ENCODE measurements at places on chromosomes 5 and 9.

- DNase-seq = peak; percentile 84
Measured at GRCh38 chr5:141320225-141321169, at the start of gene TAF7. TAF7 (minus strand) TSS chr5:141320784; CDS start chr5:141320044, 740 bp downstream.

- no peak for DNase-seq
Measured at GRCh38 chr5:154390746-154391359, 54.9 kb upstream of the SAP30L start.

DNA sequence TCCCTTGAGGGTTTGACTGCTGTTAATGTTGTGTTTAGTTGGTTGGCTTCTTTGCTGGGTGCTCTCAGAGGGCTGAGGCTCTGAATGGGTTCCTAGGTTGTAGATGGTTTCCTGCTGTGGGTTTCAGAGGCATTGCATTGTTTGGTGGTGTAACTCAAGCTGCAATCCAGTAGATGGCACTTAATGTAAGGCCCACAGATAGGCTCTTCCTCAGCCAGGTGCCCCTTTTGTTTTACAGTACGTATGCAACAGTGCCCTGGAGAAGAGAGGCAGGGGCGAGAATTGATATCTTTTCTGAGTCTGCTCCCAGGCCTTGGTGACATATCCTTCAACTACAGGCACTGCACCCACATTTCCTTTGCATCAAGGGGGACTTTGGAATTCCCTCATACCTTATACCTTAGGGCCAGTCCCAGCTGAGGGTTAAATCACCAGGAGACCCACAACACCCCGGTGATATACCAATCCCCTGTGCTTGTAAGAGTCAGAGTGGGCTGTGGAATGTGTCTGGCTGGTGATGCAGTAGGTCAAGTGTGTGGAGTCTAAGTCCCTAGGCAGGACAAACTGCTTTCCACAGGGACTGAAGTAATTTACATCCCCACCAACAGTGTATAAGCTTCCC lies 7.0 kb upstream of the UGT3A2 start:
- DNase-seq = peak; percentile 46

- no peak for DNase-seq
Measured at GRCh38 chr5:78573318-78573717, 75.3 kb downstream of the LHFPL2 start.

DNA sequence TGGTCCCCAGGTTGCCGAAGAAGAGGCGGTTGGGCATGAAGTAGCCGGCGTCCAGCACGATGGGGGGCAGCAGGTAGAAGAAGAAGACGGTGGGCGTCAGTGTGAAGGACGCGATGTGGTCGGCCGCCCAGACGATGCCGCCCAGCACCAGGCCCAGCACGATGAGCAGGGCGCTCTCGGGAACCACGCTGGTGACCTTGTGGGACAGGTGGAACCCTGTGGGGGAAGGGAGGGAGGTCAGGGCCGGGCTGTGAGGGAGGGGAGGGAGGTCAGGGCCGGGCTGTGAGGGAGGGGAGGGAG lies 32.4 kb downstream of the SLC9A3 start:
- no peak for DNase-seq

GRCh38 chr9:34552606-34552981 lies 29.8 kb upstream of the ENHO start:
- no peak for DNase-seq

- DNase-seq = no peak
Measured at GRCh38 chr5:68528821-68529273, 313.3 kb downstream of the PIK3R1 start.

GRCh38 chr9:3189113-3189861 lies 336.5 kb downstream of the RFX3 start:
- no peak for DNase-seq

DNA sequence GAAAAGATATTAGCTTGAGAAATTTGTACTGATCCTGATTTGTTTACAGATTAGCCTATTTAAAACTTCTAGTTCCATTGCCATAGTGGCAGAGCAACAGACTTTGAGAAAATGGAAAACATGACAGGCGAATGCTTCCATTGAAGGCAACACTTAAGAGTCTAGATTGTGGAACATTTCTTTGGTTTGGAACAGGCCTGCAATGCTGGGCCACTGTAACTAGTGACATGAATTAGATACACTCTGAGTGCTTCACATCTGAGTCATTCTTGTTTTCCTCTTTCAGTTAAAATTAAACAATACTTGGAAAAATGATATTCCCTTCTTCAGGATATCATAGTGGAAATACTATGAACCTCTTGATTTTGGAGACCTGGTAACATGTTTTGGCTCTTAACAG lies 453.6 kb upstream of the TUSC1 start:
- no peak for DNase-seq

DNA sequence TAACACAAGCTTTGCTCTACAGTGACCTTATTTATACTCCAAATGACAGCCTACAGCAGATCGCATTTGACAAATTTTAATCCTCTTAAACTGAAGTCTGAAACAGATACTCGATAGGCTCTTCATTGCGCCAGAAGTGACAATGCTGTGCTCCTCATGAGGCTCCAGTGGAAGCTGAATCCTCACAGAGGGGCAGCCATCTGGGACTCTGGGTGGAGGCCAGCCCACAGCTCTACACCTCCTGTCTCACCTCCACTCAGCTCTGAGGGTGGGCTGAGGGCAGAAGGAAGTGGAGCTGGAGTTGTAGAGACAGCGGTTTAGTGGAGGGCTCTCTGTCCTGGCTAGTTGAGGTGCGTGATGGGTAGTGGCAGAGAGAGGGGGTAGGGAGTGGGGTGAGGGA lies 283.3 kb upstream of the ANKRD55 start:
- DNase-seq = peak; percentile 55

DNA sequence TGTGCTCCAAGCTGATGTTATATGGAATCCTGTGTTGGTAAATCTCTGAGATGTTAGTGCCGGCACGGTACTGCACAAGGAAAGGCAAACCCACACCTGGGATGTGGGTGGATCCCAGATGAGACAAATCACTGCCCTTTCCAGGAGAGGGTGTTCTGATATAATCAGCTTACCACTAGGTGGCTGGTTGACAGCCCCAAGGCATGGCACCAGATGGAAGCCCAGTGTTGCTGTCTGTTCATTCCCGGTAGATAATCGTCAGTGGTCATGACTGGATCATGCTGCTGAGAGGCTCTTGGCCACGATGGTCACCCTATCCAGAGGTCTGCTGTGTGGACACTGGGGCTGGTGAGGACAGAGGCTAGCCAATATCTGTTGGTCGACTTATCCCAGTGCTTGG lies 184.0 kb downstream of the CACNA1B start:
- DNase-seq = no peak

DNA sequence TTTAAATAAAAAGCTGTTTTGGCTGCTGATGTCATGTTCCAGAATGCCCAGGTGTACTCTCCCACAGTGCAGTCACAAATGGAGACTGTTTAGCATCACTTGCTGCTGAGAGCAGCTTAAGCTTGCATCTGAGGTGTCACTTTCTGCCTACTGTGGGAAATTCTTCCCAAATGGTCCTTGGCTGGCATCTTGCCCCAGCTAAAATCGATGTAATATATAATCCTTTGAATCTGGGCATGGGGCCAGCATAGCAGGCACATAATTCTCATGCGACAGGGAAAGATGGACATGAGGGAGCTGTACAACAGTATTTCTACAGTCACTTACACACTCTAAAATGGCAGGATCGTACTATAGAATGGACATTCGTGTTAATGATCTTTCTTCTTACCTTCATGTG lies 144.3 kb downstream of the MACIR start:
- no peak for DNase-seq

DNA sequence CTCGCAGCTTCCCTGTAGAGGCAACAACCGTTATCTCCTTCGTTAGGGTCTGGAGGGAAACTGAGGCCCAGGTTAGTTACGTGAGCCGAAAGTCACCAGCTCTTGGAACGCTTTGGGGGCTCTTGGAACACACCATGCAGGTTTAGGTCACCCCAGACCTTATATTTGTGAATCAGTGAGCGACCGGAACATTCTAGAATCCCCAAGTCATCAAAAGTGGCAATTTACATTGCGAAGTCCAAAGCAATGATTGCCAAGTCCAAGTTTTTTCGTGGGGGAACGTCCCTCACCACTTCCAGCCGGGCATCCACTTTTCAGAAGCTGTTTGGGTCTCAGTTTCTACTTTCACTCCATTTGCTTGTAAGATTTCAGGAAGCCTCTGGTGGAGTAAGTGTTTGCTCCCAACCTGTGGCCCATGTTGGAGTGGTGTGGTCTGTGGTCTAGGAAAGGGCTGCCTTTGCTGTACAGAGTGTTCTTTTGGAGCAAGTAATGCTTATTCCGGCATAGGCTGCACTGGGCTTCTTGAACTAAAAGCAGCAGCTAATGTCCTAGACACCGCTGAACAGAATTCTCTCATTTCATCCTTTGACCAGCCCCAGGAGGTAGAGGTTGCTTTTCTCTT lies 32.8 kb upstream of the SPRY4 start:
- DNase-seq = no peak

DNA sequence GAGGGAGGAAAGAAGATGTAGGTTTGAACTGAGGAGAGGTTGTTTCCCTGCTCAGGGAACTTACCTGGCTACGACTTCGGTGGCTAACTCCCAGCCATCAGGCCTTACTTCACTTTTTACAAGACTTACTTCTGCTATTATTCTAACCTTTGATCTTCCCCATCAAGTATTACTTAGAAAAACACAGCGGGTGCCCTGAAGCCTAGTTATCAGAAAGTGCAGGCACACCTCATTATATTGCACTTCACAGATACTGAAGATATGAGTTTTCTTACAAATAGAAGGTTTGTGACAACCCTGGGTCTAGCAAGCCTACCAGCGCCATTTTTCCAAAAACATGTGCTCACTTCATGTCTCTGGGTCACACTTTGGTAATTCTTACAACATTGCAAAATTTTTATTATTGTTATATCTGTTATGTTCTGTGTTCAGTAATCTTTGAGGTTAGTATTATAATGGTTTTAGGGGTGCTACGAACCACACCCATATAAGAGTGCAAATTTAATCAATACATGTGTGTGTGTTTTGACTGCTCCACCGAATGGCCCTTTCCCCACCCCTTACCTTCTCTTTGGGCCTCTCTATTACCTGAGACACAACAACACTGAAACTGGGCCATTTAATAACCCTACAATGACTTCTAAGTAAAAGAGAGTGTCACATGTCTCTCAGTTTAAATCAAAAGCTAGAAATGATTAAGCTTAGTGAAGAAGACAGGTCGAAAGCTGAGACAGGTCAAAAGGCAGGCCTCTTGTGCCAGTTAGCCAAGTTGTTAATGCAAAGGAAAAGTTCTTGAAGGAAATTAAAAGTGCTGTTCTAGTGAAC lies 2102.7 kb upstream of the WWC1 start:
- no peak for DNase-seq

DNA sequence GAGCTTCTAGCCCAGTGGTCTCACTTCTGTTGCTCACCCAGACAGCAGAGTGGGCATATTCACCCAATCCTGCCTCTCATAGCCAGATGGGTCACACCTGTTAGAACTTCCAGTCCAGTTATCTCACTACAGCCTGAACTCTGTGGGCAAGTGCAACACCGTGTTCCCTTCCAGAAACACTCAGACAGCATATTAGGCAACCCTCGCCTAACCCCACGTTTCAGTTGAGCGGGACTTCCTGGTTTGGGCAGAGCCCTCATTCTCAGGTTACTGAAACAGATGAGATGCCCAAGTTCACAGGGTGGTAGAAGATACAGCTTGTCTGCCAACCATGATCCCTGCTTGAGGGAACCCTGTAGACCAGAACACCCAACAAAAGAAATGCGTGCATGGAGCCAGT lies 538.2 kb downstream of the CYLC2 start:
- no peak for DNase-seq

DNA sequence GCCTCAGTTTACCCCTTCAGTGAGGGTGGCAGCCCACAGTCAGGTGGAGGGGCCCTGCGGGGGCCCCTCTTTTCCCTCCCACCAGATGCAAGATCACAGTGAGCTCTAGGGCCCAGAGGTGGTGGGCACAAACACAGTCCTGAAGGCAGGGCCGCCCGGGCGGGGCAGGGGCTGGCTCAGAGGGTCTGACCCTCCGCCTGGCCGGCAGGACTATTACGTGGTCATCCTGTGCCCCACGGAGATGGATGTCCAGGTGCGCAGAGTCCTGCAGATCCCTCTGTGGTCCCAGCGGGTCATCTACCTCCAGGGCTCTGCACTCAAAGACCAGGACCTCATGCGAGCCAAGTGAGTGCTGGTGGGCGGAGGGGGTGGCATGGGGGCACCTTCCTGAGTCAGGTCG lies 63.4 kb downstream of the KCNT1 start:
- no peak for DNase-seq

DNA sequence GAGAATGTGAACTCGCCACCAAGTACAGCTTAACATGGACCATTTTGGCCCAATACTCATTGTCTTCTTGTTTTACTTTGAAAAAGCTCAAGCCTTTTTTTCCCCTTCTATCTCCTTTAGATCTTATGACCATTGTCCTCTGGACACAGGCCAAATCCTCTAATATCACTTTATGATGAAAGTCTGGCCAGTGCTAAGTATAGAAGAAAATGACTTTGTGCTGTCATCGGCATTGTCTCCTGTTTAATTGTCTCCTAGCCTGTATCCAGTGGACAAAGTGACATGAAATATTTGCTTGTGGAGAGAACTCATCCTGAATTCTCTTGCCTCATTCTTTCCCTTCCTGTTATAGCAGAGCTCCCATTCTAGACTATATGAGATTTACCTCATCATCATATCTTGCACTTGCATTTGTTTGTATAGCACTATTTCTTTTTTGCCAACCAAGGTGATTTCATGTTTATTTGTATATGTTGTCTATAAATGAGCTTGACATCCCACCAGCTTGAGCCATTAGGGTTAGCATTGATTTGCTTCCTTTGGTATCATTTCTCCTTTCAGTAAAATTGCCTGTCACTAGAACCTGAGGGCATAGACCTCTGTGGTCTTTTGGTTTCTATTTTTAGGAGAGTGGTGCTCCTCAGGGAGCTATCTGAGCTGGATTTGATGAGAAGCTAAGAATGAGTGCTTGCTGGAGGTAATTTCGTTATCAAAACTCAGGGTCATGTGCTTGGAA lies 18.8 kb upstream of the TNFAIP8 start:
- DNase-seq = no peak

DNA sequence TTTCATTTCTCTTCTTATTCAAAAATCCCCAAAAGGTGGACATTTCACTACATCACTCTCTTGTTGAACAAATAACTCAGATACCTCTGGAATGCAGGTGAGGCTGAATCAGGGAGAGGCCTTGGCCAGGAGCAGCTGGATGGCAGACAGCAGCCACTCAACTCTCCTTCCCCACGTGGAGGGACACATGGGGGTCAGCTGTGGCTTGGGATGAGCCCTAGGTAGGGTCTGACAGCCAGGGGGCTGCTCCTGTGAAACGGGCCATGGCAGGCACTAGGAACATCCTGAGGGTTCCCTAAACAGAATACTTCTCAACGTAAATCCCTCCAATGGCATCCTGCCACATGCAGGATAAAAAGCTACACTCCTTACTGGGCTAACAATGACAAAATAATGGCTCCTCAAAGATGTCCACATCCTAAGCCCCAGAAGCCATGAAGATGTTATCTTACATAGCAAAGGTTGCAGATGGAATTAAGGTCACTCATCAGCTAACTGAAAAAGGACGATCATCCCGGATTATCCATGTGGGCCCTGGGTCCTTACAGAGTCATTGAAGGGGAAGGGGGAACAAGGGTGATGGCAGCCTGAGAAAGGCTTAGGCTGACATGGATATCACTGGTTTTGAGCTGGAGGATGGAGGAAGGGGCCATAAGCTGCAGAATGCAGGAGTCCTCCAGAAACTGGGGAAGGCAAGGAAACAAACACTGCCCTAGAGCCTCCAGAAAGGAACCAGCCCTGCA lies 31.4 kb upstream of the S1PR3 start:
- DNase-seq = no peak

- DNase-seq = no peak
Measured at GRCh38 chr9:81661339-81661738, 28.0 kb downstream of the TLE1 start.

Data from NCI-H1694 (cell line).